NCI-H510A (cell line): ENCODE measurements at places on chromosomes 5 and 9.

GRCh38 chr9:25703701-25704357, 25.6 kb upstream of the TUSC1 start:
- DNase-seq, result no peak

GRCh38 chr5:62886603-62887315, 308.1 kb downstream of the LRRC70 start:
- no peak for DNase-seq

GRCh38 chr9:2761424-2761823, 44.1 kb downstream of the KCNV2 start:
- DNase-seq, result no peak

DNA sequence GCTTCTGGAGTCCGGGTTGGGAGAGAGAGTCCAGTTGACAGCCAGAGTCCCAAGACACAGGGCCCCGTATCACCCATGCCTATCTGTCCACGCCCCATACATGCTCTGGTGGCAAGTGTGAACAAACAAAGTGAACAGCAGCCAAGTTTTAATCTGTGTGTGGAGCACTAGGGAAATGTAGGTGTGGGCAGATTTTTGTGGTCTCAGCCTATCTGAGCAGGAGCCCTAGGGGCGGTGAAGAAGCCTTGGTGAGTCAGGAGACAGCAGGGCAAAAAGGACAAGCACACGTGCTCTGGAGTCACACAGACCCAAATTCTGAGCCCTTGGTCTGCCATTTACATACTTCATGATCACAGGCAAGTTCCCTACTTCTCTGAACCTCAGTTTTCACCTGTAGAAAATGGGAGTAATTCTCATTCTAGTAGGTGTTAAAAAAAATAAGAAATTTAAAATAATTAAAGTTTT, 23.2 kb downstream of the EGR1 start:
- DNase-seq, result no peak

DNA sequence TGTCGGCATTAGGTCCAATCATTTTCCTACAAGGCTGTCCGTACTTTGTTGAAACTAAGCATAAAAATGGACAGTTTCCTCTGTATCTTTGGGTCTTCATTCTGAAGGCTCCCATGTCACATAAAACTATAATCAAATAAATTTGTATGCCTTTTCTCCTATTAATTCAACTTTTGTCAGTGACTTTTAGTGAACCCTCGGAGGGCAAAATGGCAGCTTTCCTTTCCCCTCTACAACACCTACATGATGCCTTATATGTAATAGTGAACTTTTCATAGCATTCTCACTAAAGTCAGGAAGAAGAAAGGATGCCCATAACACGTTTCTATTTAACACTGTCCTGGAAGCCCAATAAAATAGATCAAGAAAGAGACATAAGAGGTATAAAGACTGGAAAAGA, 5.1 kb upstream of the AGXT2 start:
- no peak for DNase-seq

DNA sequence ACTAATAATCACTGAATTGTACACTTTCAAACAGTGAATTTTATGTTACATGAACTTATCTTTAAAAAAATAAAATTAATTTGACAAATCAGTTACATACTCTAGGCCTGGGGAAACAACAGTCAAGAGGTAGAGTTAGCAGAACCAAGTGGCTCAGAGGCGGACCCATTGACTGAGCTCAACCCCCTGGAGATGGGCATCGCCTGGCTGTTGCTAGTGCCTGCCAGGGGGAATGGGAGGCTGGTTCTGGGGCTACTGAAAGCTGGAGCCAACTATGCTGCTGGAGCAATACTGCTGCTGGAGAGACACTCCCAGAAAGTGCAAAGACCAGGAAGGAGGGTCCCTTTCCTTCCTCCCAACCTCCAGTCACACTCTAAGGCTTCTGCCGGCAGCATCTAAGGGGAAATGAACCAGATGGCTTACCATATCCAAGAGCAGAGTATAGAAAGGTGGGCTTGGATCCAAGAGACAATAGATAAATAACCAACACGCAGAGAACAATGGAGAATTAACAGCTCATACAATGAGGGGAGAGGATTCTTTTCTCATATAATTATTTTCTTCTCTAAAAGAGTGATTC, 40.3 kb upstream of the ANKRD55 start:
- no peak for DNase-seq

GRCh38 chr9:134971696-134972095, 54.0 kb upstream of the FCN1 start:
- no peak for DNase-seq

- no peak for DNase-seq
These were observed 218.2 kb downstream of the MAST4 start for GRCh38 chr5:66814146-66814991.

DNA sequence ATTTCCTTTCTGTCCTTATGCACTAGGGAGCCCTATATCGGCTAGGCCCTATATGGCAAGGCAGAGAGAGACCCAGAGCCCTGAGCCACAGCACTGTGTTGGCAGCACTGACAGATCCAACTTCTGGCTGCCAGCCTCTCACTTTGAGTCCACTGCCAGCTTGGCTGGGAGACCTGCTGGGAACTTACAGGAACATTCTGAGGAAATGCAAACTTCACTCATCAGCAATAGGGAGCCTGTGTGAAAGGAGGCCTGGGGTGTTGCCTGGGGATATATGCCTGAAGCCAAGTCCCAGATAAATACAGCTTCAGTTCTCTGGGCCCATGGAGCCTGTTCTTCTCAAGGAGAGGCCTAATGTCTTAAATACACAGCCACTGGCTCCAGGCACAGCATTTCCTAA, 78.0 kb downstream of the ADRB2 start:
- DNase-seq, result no peak

GRCh38 chr5:44499381-44499780, 110.2 kb upstream of the FGF10 start:
- DNase-seq, result no peak

DNA sequence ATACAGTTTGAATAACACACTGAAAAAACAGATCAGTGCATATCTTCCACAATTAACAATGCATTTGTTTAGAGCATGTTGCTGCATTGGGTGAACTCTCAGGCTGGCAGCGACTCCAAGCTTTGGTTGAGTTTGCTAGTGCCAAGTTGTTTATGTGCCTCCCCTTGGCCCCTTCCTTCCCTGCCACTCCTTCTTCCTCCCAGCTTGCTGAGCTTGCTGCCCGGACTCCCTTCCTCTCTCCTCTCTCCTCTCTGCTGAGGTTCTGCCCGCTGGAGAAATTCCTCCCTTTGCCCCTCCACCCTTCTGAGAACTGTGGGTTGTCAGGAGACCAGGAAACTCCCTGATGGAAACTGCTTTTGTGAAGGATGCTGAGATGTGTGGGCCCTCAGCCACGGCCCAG, 247.3 kb downstream of the PDZD2 start:
- DNase-seq, result no peak

DNA sequence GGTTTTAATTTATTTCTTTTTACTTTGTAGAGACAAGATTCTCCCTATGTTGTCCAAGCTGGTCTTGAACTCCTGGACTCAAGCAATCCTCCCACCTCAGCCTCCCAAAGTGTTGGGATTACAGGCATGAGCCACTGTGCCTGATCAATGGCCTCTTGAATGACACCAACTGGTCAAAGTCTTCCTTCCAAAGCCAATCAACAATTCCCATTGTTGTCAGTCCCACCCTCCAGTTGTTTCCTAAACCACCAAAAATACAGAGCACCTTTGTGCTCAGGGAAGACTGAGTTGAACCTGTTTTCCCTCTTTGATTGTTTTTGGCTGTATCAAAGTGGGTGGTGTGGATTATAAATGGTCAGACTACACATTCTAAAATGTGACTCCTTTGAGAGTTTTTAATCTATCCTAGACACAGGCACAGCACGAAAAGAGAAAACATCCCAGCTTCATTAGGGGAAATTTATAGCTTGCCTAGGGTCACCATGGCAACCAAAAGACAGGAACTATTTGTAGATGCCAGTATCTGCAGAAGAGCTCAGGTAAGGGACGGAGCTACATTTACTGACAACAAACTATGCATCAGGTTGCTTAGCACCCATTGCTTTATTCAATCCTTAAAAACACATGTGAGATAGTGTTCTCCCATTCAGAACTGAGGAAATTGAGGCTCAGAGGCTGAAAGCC, 27.6 kb upstream of the ATP6V1G1 start:
- DNase-seq, result no peak

- no peak for DNase-seq
These were observed 6.2 kb downstream of the ZBED3 start for GRCh38 chr5:77080905-77081304.

DNA sequence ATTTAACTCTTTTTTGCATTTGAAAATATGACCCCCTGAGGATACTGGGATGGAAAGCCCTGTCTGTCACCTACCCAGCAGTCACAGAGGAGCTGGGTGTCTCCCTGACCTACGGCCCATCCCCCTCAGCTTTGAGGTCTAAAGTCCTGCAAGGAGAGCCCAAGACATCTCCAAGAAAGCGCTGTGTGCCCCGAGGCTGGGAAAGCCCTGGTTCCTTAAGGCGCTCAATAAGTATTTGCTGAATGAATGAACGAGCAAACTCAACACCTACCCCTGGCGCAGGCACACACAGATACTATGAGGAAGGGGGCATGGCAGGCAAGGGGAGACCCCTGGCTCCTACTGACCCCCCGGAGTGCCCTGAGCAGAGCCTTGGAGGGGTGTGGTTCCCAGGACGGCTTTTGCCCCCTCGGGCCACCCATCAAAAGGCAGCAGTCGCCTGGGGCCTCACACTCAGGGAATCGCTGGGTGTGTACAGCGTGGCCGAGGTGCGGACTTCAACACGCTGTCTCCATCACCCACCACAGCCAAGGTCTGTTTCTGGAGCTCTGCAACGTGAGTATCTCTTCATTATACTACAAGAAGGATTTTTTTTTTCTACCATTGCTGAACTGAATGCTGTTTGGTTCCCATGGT, 211.6 kb downstream of the ERCC6L2 start:
- DNase-seq, result no peak

DNA sequence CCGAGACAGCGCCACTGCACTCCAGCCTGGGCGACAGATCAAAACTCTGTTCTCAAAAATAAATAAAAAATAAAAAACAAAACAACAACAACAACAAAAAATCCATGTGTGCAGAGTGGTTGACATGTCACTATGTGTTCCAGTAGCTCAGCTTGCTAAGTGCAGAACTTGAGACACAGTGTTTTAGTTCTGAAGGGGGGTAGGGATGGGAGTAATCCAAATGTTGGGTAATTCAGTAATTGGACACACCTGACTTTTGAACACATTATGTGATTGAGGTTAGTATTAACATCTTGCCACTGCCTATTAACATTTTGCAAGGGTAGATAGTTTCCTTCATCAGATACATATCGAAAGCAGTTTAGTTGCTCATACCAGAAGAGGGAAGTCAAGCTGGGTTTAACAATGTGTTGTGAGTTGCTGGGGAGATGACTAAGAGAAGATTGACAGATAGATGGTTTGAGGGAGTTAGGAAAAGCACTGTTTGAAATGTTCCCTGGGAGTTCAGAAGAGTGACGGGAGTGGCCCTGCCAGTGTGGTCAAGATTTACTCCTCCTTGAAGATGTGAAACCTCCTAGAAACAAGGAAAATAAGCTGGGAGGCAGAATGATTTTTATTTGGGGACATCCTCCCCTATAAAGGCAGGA, 928 bp downstream of the HACD4 start:
- no peak for DNase-seq

DNA sequence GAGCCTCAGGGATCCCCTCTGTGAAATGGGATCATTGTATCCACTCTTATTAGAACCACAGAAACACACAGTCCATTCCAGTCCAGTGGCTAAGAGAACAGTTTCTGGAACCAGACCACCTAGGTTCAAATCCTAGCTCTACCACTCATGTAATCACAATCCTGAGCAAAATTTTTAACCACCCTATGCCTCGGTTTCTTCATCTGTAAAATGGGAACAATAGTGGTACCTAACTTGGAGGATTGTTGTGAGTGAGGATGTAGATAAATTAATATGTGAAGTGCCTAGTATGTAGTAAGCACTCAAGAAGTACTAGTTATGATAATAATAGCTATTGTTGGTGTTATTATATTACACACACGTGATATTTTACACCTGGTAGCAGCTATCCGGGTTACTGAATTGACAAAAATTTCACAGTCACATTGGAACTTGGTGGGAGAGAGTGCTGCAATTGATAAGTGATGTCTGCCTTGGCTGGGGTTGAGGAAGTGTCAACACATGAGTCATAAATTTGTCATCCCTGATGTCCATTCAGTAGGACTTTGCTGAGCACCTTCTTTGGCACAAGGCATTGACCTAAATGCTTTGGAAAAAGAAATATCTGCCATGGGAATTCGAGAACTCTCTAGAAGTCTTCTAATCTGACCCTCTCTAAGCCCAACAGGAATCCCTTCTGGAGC, 68.4 kb downstream of the COL27A1 start:
- DNase-seq, result no peak

GRCh38 chr5:81878333-81878732, 93.5 kb upstream of the ATG10 start:
- DNase-seq, result no peak
